ENCODE measurements at places on chromosomes 2 and 18.

- no peak for DNase-seq
These were observed 19.4 kb downstream of the SIX3 start for GRCh38 chr2:44960871-44961270.

- DNase-seq, result no peak
These were observed 288.4 kb downstream of the SOX11 start for GRCh38 chr2:5980450-5981190.

DNA sequence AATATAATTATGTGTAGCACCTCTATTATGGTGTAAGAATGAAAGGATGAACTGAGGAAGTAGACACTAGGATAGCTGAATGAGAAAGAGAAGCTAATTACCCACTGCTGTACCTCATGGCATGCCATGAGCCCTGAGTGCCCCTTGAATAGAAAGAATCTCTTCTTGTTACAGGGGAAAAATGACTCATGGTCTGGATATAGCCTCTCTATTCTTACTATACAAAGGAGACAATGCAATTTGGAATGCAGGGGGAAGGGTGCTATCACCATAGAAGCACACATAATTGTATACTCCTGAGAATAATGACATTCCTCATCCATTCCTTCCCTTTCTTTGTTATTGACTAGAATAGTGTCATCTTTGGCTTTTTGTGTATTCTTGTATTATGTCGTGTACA lies 385.2 kb downstream of the CDH7 start:
- no peak for DNase-seq

DNA sequence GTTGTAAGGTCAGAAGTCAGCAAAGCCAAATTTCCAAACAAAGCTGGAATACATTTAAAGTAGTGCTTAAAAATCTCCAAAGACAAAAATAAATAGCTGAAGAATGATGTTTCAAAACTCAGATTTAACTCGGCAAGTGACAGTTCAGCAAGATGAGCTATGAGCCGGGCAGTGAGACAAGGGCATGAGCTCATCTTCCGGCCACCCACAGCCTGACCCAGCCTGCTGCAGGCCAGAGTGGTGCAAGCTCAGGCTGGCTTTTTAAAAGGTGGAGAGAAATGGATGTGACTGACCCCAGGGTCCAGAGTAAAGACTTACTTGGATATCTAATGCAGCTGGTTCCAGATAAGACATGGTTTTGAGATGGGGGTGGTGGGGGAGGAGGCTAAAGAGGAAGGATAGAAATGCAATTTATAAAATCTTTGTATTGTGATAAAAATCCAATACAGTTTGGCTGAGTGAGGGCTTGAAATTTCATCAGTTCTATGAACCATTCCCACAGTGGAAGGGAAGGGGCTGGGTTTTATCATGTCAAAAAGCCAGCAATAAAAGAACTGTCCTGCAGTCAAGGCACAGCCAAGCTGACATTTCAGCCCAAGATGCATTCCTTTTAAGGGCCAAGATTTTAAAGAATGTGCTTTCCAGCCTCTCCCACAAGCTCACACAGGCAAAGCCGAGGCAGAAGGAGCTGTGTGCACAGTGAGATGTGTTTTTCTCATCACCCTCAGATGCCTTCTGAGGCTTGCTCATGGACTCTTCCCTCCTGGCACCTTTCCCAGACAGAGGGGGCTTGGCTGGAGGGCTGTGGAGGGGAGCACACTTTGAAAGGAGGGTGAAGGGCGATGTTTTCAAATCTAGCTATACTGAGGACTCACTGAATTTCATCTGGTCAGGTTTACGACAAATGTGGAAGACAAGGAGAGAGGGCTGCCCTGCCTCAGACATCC lies 97.9 kb upstream of the KLHL29 start:
- DNase-seq, result no peak

DNA sequence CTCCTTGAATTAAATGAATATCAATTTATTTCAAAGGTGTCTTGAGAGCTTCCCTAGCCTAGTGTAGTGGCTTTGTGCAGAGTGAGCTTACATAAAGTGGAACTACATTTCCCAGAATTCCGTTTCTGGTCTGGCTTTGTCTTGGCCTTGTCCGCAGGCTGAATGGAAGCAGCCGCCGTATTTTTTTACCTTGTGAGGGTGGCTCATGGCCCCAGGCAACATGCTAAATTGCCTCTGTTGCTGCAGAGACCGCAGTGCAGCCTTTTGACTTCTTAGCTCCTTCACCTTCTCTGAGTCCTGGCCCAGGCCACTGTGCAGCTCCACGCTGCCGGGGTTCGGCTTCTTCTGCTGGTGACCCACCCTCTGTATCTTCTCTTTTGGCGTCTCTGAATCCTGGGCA lies 114.8 kb upstream of the SLC38A11 start:
- no peak for DNase-seq

GRCh38 chr2:70789304-70790135 lies 923 bp downstream of the FIGLA start:
- peak; percentile 69 for DNase-seq

- DNase-seq, result no peak
These were observed 27.3 kb upstream of the EVA1A start for GRCh38 chr2:75587954-75588587.

DNA sequence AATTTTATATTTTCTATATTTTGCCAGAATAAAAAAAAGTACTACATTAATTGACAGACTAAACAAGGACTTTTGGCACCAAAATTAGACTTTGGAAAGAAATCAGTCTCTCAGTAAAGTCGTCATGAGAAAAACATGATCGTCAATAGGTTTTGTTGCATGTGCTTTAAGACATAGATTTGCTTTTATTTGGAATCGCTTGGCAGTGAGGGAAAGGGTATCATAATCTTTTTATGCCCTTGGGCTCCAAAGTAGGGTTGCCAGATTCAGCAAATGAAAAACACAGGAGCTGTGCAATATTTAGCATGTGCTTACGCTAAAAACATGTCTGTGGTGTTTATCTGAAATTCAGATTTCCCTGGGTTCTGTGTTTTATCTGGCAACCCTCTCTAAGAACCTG lies 177.6 kb downstream of the LAMA1 start:
- DNase-seq, result no peak

DNA sequence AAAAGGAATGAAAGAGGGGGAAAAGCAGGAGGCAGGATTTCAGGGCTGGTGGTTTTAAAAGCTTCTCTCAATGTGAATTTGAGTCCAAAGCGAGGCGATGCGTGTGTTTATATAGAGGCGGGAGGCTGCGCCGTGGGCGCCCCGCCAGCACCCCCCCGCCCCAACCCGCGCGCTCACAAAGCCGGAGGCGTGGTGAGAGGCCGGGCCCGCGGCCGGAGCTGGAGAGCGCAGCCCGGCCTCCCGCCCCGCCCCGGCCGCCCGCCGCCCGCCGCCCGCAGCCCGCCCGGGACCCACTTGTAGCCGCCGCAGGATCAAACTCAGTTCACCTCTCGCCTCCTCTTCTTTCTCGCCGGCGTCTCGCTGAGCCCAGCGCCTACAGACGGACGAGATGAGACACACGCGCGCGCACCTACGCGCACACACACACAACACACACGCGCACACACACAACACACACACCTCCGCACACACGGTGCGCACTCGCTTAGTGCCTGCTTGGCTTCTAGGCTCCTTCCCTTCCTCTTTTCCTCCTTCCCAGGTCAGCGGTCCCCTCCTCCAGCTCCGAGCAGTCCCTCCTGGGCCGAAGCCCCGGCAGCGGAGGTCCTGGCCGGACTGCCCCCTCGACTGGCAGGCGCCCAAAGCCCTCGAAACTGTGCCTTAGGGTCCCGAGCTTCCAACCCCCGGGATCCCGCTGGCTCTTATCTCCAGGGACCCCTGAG lies 1.3 kb upstream of the CYP26B1 start:
- DNase-seq, result no peak

DNA sequence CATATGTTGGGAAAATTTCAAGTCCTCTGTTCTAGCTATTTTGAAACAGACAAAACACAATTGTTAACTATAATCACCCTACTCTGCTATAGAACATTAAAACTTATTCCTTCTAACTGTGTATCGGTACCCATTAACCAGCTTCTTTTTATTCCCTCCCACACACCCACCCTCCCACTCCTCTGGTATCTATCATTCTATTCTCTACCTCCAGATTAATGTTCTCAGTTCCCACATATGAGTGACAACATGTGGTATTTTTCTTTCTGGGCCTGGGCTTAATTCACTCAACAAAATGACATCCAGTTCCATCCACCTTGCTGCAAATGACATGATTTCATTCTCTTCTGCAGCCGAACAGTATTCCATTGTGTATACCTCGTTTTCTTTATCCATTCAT lies 43.3 kb downstream of the EXOC6B start:
- DNase-seq, result no peak

- no peak for DNase-seq
These were observed 138.0 kb downstream of the HAUS1 start for GRCh38 chr18:46242183-46242582.

DNA sequence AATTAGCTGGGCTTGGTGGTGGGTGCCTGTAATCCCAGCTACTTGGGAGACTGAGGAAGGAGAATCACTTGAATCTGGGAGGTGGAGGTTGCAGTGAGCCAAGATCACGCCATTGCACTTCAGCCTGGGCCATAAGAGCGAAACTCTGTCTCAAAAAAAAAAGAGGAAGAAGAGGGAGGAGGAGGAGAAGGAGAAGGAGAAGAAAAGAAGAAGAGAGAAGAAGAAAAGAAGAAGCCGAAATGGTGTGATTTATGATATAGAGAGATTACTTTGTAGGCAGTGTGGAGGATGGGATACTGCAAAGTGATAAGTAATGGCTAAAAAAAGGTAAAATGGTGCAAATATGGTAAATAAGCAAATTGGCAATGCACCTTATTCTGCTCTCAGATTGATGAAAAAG lies 25.1 kb downstream of the THNSL2 start:
- DNase-seq, result no peak

GRCh38 chr2:217977840-217978535 lies 24.8 kb downstream of the TNS1 start:
- no peak for DNase-seq

DNA sequence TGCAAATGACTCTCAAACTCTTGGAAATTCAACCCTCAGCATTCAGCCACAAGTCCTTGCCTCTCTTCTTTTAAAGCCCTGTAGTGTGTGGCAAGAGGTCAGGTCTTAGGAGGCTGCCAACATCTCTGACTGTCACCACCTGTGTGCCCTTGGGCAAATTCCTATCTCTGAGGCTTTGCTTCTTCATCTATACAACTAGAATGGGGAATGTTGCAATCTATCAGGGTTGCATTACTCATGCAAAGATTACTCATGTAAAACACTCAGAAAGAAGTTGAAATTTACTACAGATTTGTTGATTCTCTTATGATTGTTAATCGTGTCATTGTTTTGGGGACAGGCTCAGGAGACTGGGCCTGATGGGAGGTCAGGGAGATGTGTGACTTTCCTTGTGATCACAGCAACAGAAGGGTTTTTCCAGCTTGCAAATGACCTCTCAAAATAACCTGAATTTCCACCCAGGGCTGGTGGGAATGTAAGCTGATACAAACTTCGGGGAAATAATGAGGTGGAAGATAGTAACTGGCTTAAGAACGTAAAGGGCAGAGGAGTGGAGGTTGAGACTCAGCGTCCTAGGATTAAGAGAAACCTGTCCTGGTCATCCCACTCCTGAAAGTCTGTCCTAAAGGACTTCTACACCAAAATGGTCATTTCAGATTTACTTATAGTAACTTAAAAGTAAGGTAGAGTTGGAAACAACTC lies 32.1 kb upstream of the SIGLEC15 start:
- DNase-seq, result no peak

DNA sequence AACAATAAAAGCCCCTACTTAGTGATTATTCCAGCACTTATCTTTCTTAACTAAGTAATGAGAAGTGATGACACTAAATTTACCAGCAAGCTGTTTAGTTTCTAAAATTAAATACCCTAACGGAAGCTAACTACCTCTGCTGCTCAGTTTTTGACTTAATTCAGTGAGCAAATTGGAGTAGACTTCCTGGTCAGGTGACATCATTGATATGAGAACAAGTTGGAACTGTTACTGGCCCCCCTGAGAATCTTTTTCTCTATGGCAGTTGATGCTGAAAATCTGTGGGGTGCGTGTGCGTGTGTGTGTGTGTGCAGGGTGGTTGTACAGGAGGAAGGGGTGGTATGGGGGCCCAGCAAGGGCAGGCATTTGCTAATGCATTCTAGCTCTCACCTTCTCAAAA lies 35.5 kb upstream of the BMP10 start:
- no peak for DNase-seq

GRCh38 chr2:196534495-196534894 lies 105.0 kb upstream of the CCDC150 start:
- no peak for DNase-seq

GRCh38 chr2:46695283-46695682 lies 215.9 kb downstream of the TMEM247 start:
- DNase-seq, result no peak

GRCh38 chr18:54223568-54224241 lies 764 bp downstream of the MBD2 start:
- DNase-seq, result peak; percentile 63

DNA sequence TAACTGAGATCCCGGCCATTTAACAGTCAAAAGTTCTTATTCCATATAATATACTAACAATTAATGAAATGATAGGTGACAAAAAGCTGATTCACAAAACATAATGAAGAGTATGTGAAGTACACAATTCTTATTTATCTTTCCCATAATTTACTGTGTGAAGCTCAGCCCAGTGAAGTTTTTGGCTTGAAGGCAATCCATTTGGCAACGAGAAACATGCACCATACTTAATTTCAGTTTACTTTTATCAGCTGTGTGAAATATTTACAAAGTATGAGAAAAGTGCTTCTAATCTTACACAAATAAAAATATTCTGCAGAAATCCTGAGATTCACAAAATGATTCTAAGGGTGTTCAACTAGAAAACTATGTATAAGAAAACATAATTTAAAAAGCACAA lies 12.3 kb downstream of the FAM98A start:
- no peak for DNase-seq

DNA sequence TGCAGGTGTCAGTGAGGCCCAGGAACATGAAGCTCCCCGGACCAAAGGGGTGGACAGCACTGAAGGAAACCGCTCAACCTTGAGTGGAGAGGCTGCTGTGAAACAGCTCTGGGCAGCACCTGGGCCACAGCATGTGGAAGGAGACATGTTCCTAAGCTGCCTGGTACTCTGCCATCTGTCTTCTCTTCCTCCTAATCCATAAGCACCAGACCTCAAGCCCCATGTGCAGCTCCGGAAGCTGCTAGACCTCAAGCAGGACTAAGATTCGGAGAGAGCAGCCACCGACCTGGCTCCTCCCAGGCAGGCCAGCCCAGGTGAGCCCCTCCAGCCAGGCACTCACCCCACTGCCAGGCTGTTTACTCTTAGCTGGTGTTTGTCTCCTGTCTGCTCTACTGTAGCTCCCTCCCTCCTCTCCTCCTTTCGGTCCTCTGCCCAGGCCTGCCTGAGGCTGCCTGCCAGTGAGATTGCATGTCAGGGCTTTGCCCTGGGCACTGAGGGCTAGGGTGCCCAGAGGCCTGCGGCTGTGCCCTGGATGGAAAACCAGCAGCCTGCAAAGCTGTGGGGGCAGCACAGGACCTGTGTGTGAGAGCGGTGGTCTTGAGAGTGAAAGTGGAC lies 53.7 kb downstream of the BCL11A start:
- peak; percentile 61 for DNase-seq

- DNase-seq, result no peak
These were observed 76.7 kb downstream of the EMILIN2 start for GRCh38 chr18:2923464-2923863.

GRCh38 chr2:101175991-101176390 lies 24.8 kb upstream of the TBC1D8 start:
- no peak for DNase-seq

All from NCI-H1694 (cell line).